Heart left ventricle (tissue), 16 donors: ENCODE measurements at places on chromosomes 2 and 18.

DNA sequence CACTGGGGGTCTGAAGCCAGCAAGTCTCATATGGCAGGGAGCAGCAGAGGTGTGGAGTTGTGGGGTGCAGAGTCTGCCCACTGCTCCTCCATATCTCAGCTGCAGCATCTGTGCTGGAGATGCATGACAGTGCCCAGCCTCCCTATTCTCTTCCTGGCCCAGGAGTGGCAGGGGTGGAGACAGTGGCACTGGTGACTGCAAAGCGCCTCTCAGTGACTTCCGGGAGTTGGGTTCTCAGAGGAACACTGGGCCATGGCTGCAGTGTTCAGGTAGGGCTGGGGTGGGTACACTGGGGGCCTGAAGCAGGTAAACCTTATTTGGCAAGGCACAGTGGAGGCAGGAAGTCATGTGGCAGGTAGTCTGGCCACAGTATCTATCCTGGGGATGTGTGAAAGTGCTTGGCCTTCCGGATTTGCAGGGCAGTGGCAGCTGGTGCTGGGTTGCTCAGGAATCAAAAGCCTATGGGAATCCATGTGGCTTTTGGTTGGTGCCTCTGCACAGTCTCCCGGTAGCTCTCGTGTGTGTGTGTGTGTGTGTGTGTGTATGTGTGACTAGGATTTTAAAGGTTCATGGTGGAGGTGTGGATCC lies 60.3 kb upstream of the THUMPD2 start:
- DNase-seq = no peak

DNA sequence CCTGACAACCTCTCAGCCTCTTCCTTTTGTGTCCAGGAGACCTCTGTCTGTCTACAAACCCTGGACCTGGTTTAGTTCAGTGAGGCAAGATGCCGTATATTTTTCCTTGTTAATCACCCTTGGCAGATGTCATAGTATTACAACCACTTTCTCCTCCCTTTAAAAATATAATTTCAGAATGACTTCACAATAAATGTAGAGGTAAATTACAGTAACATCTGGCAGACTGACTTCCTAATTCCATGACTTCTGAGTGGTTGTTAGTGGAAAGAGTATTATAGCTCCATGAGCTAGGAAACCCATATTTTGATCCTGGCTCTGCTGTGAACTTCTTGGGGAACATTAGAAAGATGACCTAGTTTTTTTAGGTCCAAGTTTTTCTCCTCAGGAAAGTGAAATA lies 39.5 kb downstream of the SPATS2L start:
- DNase-seq = no peak

DNA sequence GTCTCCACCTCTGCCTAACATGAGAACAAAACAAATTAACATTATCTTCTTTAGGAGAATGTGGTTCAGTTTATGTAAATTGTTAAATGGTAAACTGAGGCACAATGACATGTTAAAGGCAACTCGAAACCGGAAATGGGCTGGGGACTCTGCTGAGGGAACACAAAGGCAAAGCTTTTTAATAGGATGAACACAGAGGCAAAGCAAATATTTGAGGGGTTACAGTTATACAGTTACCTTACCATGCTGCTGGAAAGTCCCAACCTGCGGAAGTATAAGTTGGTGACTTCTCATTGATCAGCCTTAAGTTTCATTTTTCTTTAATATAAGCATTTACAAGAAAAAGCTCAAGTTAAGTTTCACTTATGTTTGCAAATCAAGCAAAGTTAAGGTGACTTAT lies 195.0 kb downstream of the DLGAP1 start:
- DNase-seq = no peak

GRCh38 chr2:120454654-120455385 lies 108.9 kb downstream of the INHBB start:
- DNase-seq = no peak

DNA sequence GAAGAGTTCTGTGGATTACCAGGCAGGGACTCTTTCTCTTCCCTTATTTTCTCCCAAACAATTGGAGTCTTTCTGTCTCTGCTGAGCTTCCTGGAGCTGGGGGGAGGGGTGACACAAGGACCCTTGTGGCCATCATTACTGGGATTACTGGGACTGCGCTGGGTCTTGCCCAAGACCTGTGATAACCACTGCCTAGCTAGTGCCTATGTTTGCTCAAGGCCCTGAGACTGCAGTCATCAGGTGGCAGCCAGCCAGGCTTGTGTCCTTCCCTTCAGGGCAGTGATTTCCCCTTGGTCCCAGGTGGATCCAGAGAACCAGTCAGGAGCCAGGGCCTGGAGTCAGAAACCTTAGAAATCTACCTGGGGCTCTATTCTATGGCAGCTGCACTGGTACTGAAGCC lies 355.6 kb downstream of the PARD3B start:
- DNase-seq = no peak

DNA sequence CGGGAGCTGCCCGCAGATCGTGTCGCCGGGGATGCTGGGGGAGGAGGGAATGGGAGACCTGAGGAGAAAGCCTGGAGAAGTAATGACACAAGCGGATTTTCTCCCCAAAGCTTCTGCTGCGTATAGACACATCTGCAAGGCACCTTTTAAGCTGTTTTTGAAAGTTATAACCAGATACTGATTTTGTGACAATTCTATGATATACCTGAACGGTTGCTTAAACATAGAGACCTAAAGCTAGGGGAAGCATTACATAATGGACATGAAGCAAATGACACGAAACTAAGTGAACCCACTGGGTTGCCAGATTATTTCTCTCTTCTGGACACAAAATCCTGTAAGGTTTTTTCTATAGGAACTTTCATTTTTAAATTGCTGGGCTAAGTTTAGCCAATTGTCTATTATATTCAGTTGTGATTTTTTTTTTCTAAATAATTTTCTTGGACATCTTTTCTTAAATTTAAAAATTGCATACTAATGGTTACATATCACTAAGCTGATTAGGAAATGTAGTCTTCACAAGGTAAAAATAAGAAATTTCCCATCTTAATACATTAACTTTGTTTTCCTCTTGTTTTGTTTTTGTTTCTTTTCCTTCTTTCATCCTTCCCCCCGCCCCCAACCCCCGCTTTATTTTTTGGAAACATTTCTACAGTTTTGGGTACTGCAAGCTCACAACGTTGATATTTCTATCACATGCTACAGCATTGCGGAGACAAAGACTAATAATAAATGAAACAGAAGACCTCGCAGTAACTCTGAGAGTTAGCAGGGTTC lies 1.3 kb downstream of the OSBPL6 start:
- DNase-seq = no peak

- DNase-seq = no peak
These were observed 318.9 kb upstream of the ACVR2A start for GRCh38 chr2:147525819-147526489.

DNA sequence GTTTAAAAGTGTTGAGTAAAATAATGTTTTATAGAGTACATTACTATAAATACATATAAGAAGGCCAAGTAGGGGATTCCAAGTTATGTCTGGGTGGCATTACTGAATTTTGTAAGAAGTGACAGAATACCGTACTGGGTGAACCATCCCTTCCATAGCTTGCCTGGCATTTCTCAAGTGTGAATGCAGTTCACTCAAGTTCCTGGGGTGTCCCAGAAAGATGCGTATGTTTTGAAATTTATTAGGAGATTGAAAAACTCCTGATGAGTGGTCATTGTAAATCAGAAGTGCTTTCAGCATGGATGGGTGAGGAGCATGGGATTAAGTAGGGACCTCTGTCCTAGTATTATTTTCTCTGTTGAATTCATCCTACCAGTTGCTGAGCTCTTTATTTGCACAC lies 103.2 kb downstream of the VAPA start:
- no peak for DNase-seq

DNA sequence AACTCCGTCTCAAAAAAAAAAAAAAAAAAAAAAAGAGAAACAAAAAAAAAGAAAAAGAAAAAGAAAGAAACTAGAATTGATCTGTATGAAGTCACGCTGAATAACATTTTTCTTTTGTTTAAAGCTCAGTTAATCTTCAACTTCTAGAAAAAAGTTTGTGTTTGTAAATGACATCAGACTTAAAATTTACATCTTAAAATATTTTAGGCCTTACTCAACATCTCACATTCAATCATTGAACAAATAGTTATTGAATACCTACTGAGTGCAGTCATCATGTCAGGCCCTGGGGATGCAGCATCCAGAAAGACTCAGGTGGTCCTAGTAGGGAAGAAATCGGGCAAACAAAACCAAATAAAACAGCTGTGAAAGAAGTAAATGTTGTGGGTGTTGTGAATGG lies 292.3 kb upstream of the FANCL start:
- DNase-seq = no peak

GRCh38 chr2:226078666-226079065 lies 679.2 kb downstream of the NYAP2 start:
- no peak for DNase-seq

DNA sequence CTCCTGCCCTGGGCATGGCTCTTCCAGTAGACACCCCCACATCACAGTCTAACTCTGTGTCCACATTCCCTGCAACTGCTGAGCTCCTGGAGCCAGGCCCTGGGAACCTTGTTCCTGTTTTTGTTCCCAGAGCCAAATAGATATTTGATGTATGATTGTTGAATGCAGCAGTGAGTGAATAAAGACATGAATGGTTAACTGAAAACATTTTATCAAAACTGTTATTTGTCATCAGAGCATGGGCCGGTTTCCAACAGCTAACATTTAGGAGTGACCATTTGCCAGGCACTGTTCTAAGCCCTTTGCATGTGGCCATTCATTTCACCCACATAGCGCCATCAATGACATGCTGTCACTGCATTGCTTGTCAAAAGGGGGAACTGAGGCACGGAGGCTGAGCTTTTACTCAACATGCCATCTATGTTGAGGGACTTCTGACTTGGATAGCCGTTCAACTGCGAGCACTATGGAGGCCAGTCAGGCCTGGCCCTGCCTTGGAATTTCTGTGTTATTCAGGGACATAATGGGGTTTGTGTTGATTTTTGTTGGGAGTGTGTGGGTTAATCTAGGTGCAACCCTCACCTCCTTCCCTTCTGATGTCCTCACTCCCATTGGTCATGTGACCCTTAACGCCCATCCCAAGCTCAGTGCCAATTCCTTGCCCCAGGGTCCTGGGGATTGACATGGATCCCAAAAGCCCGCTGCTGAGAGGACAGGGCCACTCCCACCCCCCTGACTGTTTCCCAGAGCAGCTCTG lies 12.6 kb downstream of the IL1R1 start:
- no peak for DNase-seq

DNA sequence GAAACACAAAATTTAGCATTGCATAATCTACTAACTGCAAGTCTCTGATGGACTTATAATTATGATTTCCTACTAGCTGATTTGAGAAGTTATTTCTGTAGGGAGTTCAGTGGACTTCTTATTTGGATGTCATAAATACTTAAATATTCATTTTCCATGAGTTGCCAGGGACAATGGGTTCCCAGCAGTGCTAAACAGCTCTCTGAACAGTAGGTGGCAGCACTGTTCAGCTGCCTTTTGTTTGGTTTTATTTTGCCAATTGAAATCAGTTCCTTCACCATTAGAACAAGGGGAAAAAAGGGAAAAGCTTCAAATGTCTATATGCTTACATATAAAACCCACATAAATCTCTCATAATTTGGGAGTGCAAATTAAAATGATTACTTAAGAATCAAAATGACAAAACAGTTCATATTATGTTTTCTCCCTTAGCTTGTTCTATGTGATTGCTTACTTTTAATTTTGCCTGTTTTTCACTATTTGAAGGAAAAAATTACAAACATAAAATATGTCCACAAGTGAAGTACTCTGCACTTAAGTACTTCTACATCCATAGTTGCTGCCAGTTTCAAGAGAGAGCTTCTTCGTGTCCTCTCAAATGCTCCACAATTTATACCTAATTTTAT lies 898.9 kb downstream of the CPS1 start:
- DNase-seq = no peak

GRCh38 chr2:229342376-229342775 lies 71.3 kb upstream of the PID1 start:
- peak; percentile 69 for DNase-seq

GRCh38 chr2:170845343-170845742 lies 28.7 kb downstream of the GAD1 start:
- DNase-seq = no peak

DNA sequence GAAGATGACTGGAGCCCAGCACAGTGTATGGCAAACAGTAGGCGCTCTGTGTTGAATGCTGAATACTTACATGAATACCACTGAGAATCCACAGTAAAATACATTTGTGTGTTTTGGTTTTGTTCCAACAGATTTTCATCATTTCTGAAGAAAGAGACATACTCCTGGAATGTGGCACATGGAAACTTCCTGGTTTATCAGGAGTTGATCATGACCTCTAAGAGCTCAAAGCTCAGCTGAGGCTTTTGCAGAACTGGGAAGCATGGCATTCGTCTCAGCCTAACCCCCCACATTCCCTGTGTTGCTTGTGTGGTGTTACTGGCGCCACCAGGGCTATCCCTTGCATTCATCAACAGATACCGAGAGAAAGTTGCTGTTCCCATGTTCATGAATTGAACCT lies 316.9 kb upstream of the REV1 start:
- no peak for DNase-seq

DNA sequence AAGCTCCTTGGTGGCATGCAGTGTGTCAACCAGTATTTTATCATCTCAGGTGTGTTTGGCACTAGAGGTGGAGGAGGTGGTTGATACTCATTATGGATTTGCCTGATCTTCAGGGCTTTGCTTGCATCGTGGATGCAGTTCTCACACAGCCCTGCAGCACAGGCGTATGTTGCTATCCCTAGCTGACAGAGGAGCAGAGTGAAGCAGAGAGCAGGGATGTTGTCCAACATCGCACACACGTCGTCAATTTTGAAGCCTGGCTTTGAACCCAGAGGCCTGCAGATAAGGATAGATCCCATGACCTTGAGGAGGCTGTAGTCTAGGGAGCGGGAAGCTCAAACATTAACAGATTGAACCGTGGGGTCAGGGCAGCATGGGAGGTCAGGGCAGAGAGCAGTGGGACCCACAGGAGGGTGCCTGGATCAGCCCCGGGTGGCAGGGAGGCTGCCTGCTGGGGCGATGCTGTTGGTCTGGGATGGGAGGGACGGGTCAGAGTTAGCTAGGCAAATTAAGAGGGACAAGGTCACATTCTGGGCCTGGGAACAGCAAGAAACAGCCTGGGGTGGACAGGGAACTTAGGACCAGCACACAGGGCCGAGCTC lies 4.2 kb downstream of the RNF144A start:
- no peak for DNase-seq

GRCh38 chr2:43034242-43034619 lies 192.2 kb downstream of the ZFP36L2 start:
- DNase-seq = no peak

DNA sequence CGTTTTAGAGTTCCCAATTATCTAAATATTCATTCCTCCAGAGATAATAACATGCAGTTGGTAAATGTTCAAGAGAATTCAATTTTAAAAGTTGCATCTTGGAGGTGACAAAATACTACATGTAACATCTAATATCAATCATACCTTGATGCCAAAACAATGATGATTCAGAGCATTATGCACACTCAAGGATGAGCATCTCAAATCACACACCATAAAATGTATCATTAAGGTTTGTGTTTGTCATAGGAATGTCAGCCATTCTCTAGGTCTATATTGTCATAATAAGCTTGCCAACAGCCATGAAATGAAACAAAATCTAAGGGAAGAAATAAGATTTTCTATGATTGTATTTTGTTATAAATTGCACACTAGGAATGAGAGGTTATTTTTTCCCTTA lies 1667.0 kb downstream of the DPP10 start:
- DNase-seq = no peak
